Erythroblast (primary cell): ENCODE measurements at places on chromosomes 12 and 14.
A peak's percentile ranks its signal among the peaks of the same experiment; 100 is the strongest.

- DNase-seq, result no peak
Observed at GRCh38 chr12:4084573-4084972, 189.0 kb upstream of the CCND2 start.

GRCh38 chr14:80356413-80356812 lies 145.1 kb upstream of the DIO2 start:
- no peak for DNase-seq

GRCh38 chr14:99937475-99938244 lies 127.6 kb upstream of the EVL start:
- no peak for DNase-seq

DNA sequence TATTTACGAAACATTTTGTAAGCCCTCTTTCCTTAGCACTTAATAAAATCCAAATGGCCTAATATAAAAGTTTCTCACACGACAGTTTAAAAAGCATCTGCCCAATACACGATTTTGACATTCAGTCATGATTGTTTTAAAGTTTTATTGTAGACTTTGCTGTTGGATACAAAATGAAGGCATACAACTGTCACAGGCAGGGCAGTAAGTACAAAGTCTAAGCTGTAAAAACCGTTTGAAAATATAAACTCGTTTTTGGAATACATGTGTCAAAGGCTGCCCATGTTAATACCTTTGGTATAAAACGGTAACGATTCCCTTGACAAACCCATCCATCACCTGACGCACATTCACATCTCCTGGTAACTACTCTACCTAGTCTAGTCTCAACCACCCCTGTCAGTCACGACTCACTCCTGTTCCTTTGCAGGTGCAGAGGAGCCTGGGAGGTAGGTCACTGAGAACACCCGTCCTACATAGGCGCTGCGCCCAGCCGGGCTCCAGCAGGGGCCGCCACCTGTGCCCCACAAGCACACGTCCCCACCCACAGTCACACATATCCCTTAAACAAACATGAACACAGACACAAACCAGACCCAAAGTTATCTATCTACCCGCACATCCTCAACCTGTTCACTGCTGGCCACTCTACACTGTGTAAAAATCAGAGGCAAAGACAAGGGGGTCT lies 27.1 kb downstream of the KCTD10 start:
- DNase-seq, result no peak

DNA sequence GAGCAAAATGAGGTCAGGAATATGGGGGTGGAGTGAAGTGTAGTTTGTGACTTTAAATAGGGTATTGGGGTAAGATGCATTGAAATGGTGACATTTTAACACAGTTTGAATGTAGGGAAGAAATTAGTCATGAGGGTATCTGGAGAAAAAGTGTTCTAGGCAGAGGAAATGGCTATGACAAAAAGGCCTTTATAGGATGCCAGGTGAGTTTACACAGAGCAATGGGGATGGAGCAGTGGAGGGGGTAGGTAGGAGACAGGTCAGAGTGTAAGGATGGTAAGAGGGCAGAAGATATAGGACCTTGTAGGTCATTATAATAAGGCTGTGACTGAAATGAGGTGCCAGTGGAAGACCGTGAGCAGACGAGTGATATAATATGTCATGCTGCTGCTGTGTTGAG lies 30.4 kb downstream of the HEATR5A start:
- DNase-seq, result no peak

- DNase-seq, result peak; percentile 40
Observed at GRCh38 chr12:14959126-14959440, 2.3 kb downstream of the ARHGDIB start.

GRCh38 chr14:89473989-89474388 lies 57.0 kb upstream of the FOXN3 start:
- no peak for DNase-seq

GRCh38 chr14:42140001-42140400 lies 533.3 kb downstream of the LRFN5 start:
- DNase-seq, result no peak

- DNase-seq, result no peak
Observed at GRCh38 chr12:75592086-75592485, 80.7 kb upstream of the KRR1 start.

DNA sequence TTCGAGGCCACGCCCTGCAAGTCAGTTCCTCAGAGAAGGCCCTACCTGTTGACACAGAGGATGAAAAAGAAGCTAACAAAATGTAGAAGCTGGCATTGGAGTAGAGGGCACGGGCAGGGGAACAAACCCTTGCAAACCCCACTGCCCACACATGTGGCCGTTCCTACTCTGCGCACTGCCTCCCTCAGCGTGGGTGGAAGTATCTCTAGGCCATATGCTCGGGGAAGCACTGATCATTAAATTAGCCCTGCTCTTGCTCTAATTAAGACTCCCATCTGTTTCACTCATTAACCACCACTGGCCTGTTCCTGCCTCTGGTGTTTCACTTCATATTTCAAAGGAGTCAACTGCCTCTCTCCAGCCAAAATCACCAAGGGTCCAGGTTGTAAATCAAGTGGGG lies 201.2 kb upstream of the SFSWAP start:
- no peak for DNase-seq

- DNase-seq, result no peak
Observed at GRCh38 chr14:31880935-31881334, 196.2 kb upstream of the ARHGAP5 start.

DNA sequence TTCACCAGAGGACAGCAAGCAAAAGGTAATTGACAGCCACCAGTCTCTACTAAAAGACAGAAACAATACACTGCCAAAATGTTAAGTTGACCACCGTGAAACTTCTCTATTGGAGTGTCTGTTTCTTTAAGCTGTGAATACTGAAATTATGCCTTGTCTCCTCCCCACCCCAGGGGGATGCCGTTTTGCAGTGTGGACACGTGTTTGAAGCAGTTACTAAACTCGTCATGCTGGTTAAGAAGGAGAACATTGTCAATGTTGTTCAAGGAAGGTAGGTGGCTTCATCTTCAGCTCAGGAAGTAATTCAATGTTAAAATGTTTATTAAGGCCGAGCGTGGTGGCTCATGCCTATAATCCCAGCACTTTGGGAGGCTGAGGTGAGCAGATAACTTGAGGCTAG lies 32.8 kb downstream of the KCTD10 start:
- no peak for DNase-seq

GRCh38 chr14:101248840-101249675 lies 312.2 kb upstream of the DIO3 start:
- no peak for DNase-seq

DNA sequence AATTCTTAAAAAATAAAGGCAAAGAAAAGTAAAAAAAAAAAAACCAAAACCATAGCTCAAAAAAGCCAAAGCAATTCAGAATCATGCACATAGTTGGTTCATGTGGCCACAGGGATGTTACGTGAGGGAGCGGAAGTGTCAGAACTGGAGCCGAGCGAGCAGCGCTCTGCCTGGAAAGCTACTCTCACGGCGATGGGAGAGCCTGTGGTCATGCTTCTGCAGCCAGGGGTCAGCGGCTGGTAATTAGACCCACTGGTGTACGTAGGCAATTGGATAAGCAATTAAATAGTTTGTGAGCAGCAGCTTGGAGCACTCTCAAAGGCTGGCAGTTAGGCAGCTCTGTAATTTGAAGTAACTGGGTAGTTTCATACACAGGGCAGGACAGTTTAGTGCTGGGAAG lies 58.1 kb downstream of the TRHDE start:
- DNase-seq, result no peak

GRCh38 chr12:8544295-8544694 lies 3.6 kb upstream of the CLEC4E start:
- peak; percentile 68 for DNase-seq

- peak; percentile 36 for DNase-seq
Observed at GRCh38 chr14:103136388-103137271, 13.4 kb downstream of the TNFAIP2 start.

DNA sequence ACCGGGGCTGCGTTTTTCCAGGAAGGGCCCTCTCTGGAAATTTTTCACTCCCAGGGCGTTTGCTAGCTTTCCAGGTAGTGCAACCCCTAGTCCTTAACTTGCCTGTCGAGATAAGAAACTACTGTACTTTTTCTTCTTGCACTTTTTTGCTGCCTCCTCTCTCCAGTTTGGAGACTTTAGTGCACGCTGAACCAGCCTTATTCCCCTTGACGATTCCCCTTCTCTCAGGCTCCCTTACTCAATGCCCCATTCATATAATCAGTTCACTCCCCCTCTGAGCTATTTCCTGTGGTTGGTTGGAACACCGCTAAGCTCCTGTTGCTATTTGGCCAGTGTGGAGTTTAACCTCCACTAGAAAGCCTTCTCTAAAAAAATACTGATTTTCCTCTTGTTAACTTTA lies 682 bp downstream of the CREBL2 start:
- peak; percentile 44 for DNase-seq

DNA sequence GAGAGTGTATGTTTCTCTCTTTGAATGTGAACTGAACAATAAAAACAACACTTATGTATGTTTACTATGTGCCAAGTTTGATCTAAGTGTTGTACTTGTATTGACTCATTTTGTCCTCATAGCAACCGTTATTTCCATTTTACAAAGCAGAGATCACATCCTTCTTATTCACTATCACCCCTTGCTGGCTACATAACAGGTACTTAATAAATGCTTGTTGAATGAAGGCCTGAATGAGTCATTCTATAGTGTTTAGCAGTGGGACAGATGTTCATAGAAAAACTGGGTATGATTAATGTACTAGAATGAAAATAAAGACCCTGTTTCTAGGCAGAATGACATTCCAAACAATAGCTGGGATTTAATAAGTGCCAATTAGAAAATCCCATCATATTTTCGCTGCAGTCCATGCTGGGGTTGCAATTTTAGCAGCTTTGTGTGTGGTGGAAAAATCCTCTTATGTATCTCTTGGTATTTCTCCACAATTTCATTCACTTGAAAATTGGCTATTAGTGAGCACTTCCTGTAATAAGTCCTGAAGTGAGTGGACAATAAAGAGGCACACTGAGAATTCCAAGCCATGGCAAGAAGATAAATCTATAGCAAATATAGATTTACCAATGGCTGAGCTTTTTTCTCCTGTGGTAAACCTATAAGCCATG lies 86.0 kb downstream of the FAR2 start:
- no peak for DNase-seq
